ENCODE measurements at places on chromosomes 1 and 21.

- no peak for DNase-seq
Observed at GRCh38 chr1:46461809-46462448, 27.7 kb upstream of the DMBX1 start.

DNA sequence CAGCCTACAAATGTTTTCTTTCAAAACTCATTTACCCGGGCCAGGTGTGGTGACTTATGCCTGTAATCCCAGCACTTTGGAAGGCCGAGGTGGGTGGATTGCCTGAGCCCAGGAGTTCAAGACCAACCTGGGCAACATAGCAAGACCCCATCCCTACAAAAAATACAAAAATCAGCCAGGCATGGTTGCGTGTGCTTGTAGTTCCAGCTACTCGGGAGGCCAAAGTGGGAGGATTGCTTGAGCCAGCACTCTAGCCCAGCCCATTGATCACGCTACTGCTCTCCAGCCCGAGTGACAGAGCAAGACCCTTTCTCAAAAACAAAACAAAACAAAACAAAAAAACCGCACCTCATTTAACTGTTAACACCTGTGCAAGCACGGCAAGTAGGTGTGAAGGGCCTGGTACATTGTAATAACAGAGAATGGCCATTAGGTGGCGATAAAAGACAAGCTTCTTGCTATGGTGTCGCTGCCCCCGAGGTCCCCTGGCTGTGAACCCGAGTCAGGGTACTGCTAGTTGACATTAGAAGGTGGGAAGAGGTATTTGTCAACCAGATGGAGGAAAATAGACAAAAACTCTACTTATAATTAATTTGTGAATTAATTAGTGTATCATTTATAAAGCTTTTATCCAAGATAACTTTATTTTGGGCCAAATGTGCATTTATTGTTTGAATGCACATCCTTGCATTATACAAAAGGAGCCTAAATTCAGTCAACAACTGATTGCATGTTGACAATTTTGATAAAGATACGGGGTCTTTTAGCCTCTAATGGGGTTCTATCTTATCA lies 66.5 kb downstream of the SH3BGR start:
- peak; percentile 40 for DNase-seq

DNA sequence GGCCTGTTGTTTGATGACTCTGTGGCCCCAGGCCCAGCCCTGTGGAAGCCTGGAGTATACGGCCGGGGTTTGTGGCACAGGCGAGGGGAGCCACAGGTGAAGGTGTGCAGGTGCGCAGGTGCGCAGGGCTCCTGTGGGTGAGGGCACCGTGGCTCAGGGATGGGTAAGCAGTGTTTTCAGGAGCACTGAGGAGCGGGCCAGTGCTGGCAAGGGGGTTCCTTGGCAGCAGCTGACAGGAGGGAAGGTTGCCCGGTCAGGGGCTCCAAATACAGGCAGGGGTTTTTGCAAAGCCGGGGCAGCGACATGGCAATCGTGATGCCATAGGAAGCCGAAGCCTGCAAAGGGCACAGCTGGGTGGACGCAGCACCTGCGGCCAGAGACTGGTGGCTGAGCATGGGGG lies 20.7 kb downstream of the AGPAT3 start:
- DNase-seq = no peak

DNA sequence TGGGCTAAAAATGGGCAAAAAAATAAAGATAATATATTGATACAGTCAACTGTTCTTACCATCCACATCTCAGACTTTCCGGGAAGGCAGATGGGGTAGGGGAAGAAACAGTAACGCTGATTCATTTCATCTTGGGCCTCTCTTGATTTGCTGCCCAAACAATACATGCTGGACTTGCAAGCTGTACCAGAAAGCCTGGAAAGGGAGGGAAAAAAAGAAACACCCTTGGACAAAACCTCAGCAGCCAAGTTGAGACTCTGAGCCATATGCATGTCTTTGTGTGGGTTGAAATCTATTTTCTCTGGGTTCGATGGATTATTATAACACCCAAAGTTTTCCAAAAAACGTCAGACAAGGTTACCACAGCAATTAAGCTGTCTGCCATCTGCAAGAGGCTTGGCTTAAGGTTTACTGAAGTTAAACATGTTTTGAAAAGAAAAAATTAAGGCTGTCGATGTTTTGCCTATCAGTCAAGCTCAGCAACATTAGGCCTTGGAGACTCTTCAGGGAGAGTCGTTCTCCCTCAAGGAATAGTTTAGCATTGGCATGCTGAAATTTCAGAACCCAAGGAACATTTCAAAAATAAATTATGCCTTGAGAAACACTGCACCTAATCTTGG lies 71.2 kb downstream of the PSMG1 start:
- DNase-seq = no peak

DNA sequence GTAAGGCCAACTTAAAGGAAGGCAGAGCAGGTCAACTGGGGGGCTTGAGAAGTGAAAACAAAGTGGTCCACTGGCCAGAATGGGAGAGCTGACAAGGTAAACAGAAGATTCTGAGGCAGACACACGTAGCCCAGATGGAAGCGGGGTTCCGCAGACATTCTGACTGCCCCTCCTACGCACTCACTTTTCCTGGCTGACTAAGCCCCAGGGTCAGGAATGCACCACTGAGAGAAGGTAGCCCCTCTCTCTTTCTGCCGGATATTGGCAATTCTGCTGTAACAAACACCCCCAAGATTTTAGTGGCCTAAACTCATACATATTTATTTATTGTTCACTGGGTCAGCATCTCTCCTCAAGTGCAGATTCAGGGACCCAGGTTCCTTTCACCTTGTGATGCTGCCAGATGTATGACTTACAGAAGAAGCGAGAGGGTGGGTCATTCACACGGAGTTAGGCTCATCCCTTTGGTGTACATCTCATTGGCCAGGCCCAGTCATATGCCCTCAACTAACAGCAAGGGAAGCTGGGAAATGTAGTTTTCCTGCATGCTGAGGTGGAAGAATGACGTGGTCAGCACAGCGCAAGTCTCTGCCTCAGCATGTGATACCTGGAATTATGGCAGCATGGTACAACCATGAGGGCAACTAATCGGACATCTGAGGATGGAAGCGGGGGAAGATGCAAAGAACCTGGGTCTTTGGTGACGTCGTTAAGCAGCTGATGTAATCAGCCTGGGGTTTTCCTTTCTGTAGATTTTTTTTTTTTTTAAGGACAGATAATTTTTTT lies 43.4 kb upstream of the MRPS6 start:
- peak; percentile 58 for DNase-seq

- no peak for DNase-seq
Observed at GRCh38 chr1:246769306-246769705, 45.1 kb downstream of the SCCPDH start.

DNA sequence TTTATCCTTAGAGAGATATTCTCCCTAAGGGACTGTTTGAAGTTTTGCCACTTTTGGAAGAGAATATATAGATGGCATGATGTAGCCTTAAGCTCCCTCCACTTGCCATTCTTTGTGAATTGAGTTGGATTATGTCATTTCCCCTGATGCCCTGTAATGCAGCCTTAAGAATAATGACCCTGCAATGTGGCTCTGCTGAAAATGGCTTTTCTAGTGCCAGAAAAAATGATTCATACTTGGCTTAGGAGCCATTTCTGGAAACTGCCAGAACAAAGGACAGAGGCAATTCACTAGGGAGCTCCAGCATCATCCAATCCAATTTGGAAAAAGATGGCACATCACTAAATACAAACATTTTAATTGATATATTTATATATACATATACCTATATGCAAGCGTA lies 265.3 kb downstream of the SPATA17 start:
- no peak for DNase-seq

All from stimulated activated CD4-positive, alpha-beta T cell treated with anti-CD3 and anti-CD28 coated beads, Interleukin-1b, Interleukin-23, amount 100 ng/mL, for 48 hours (primary cell).